Chondrocyte (in vitro differentiated cells): ENCODE measurements at places on chromosomes 4 and X.
A peak's percentile ranks its signal among the peaks of the same experiment; 100 is the strongest.

DNA sequence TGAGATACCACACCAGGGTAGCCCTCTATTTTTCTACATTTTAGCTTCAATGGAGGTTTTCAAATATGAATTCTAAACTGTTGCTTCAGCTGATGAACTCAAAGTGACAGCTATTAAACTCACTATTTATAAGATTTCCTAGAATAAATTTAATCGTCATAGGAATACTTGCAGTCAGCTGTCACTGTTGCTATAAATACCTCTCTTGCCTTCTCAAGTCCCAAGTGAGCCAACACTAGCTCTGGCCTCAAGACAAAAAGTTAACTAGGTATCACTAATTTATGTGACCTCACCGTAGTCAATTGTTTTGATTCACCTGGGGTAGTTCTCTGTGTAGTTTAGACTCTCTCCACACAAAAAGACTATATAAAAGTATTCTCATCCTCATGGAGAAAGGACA, 34.3 kb upstream of the PROM1 start:
- no peak for DNase-seq

- no peak for DNase-seq
Observed at GRCh38 chrX:154011376-154012335, 8.0 kb downstream of the IRAK1 start.

GRCh38 chr4:41747230-41748055, 1.1 kb downstream of the PHOX2B start:
- no peak for DNase-seq

DNA sequence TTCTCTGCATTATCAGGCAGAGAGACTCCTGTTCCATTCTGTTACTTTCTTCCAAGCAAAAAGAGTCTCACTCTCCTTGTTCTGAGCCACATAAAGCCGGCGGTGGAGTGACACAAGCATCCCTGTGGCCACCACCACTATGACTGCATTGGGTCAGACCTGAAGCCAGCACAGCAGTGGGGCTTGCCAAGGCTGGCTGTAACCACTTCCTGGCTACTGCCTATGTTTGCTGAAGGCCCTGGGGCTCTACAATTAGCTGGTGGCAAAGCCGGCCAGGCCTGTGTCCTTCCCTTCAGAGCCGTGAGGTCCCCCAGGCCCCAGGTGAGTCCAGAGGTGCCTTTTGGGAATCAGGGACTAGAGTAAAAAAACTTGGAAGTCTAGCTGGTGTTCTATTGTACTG, 31.8 kb downstream of the PLAC8 start:
- no peak for DNase-seq

DNA sequence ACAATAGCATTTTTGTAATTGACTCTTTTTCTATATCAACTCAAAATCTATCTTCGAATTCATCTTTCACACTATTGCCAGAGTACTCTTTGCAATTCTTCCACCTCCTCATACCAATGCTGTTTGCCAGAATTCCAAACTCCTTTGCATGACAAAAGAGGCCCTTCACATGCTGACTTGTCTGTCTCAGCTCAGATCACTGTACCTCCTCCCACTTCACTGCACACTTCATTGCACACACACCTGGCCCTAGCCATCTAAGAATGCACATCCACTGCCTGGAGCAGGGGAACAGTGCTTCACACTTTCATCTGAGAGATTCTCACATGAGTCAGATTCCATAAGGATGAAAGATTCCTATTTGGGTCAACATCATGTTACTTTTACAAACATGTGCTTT, 56.5 kb downstream of the PRDM5 start:
- DNase-seq = no peak

GRCh38 chrX:154961947-154962346, 60.6 kb downstream of the F8 start:
- DNase-seq = no peak

DNA sequence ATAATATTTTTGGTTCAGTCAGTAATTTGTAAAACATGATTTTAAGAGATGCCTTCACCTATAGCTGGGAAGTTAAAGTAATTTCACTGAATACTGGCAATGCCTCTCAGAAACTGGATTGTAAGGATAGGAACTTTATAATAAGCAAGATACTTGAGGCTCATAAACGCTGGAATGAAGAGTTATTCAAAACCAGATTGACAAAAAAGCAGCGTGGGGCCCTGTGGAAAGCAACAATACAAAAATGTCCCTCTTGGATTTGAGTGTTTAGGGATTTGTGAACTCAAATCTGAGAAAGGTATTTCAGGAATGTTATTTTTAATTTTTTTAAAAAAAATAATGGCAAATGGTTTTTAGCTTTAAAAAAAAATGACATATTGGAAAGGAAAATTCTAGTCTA, 94.6 kb downstream of the ANK2 start:
- no peak for DNase-seq

- no peak for DNase-seq
Observed at GRCh38 chr4:137664416-137664815, 132.1 kb upstream of the PCDH18 start.

GRCh38 chr4:40199999-40200874, 3.4 kb downstream of the RHOH start:
- no peak for DNase-seq

- no peak for DNase-seq
Observed at GRCh38 chr4:146165840-146166239, 9.7 kb upstream of the LSM6 start.

DNA sequence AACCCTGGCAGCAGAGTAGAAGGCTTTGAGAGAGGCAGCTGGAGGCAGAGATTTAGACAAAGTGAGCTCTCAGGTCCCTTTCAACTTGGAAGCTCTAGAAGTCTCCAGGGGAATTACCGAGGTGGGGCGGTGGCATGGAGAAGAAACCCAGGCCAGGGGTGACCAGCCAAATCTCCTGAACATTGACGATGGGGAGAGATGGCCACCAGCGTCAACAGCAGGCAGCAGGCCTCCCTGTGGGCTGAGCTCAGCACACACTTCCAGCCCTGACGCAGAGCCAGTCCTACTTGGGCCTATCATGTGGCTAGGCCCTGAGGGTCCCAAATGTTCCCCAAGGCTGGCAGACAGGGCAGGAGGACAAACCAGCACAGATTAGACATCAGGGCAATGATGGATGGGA, 187.8 kb downstream of the BCOR start:
- peak; percentile 52 for DNase-seq

DNA sequence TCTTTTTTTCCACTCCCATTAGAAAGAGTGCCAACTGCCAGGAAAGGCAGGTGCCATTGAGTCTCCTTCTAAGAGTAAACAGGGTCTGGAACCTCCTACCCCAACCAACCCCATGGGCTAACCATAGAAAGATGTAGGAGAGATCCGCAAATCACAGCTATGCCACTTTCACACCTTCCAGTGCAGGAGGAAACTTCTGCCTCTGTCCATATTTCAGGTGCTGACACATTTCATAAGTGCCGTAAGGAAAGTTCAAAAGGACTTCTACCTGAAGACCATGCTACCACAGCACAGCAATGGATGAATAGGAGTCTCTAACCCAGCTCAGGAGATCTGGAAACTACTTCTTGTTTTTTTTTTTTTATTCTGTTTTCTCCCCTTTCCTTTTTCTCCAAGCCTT, 145.8 kb downstream of the FBXO8 start:
- DNase-seq = no peak

GRCh38 chr4:39353478-39354253, 12.5 kb downstream of the RFC1 start:
- DNase-seq = no peak

GRCh38 chrX:331151-331824, 12.7 kb upstream of the GTPBP6 start:
- DNase-seq = peak; percentile 92

DNA sequence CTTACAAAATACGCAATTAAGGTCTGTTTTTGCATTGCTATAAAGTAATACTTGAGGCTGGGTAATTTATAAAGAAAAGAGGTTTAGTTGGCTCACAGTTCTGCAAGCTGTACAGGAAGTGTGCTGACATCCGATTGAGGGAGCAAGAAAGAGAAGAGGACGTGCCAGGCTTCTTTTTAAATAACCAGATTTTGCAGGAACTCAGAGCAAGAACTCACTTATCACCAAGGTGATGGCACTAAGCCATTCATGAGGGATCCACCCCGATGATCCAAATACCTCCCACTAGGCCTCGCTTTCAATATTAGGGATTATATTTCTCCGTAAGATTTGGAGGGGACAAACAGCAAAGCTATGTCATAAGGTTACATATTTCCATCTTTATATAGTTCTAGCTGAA, 456.7 kb downstream of the GLUD2 start:
- DNase-seq = no peak

GRCh38 chr4:23717528-23718248, 172.2 kb downstream of the PPARGC1A start:
- no peak for DNase-seq

GRCh38 chr4:147994491-147995385, 262.9 kb downstream of the ARHGAP10 start:
- no peak for DNase-seq

DNA sequence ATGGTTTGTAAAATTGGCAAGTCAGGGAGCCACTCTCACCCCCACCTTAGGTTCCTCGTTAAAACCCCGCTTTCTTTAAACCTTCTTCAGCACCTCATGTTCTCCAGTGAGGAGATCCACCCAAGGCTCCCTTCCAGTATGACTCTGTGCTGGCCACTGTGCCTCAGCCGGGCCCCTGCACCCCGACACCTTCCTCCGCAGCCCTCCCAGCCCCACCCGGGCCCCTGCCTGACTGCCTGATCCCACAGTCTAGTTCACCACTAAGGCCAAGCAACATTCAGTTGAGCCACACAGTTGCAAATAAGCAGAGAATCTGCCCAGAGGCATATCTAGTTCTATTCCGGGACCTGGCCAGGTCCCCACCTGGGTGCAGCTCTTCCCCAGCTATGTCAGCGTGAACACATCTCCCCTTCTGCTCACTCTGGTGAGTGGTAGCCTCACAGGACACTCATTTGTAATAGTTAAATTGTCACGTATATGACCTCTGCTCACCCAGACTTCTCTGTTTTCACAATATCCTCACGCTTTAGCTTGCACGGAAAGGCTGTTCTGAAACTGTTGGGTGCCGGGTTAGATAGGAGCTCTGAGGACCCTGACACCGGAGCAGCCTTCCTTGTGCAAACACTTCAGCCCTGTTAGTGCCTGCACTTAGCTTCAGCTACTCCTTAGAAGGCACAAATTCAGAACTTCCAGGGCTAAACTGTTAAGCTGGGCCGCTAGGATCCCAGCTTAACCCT, 146.8 kb downstream of the DCTD start:
- no peak for DNase-seq

- peak; percentile 72 for DNase-seq
Observed at GRCh38 chrX:86047174-86047935, at the start of gene CHM. CHM (minus strand) TSS chrX:86047558; CDS start chrX:86047532, 26 bp downstream.

- DNase-seq = no peak
Observed at GRCh38 chr4:101421386-101421785, 74.1 kb upstream of the PPP3CA start.

GRCh38 chrX:46374371-46374770, 170.8 kb downstream of the ZNF674 start:
- no peak for DNase-seq

DNA sequence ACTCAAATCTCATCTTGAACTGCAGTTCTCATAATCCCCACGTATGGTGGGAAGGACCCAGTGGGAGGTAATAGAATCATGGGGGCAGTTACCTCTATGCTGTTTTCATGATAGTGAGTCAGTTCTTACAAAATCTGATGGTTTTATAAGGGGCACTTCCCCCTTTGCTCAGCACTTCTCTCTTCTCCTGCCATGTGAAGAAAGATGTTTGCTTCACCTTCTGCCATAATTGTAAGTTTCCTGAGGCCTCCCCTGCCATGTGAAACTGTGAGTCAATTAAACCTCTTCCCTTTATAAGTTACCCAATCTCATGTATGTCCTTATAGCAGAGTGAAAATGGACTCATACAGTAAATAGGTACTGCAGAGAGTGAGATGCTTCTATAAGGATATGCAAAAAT, 1050.6 kb upstream of the GRIA3 start:
- no peak for DNase-seq

- DNase-seq = no peak
Observed at GRCh38 chrX:48580662-48581061, 6.4 kb downstream of the RBM3 start.

DNA sequence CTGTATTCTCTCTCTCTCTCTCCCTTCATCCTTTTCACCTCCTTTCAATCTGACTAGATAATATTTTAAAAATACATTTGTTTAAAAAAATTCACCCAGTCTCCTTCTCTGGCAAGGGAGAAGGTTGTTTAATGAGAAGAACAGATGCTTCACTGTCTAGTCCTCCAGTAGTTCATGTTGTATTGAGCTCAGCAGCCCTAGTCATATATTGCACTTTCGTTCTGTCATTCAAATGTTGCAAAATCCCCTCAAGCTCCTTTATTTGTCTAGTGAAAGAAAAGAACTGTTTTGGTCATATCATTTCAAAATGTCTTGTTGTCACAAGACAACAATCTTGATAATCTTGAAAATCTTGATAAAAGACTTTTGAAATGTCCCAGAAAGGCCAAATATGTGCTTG, 248.0 kb downstream of the GALNTL6 start:
- DNase-seq = no peak

- no peak for DNase-seq
Observed at GRCh38 chr4:61583696-61584095, 383.6 kb downstream of the ADGRL3 start.

DNA sequence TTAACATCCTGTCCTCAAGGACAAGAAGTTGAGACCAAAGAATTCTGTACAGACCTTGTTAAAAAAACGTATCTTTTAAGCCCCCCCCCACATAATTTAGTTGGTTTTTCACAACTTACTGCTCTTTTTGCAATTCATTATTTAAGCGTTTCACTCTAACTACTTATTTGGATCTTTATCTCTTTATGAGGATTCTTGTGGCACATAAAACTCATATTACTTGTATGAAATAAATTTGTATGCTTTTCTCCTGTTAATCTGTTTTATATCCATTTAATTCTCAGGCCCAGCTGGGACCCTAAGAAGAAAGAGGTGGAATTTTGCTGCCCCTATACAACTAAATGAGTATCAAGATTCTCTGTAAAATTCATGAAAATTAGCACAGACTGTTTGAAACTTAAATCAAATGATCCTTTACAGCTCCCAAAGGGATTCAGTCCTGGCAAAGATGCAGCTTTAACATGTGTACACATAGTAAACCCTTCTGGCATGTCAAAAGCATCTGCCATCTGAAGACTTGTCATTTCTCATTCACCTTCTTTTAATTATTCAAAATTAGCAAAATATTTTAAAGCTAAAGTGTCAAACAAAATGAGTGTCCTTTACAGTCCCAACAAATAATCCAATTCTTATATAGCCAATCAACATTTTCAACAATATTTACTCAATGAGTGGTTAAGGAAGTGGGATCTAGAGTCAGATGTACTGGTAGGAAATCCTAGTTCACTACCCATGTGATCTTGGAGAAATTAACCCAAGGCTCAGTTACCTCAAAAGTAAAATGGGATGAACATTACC, 17.7 kb downstream of the ARAP2 start:
- no peak for DNase-seq

- DNase-seq = peak; percentile 78
Observed at GRCh38 chr4:8911316-8912088, 39.9 kb upstream of the HMX1 start.

DNA sequence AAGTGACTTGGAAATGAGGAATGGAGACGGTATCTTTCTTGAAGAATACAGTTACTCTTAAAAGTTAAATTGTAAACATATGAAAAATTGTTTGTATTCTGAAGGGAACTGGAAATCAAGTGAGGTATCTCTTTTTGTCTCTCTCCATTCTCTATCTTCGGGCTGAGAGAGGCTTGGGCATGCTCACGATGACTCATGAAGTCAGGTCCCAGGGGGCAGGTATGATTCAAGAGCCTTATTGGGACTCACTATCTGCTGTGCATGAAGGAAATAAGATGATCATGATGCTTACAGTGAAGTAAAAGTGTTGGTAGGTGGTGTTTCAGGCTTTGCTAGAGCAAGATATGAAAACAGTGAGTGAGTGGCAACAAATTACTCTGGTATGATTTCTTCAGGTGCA, 200.4 kb upstream of the PITX2 start:
- no peak for DNase-seq

GRCh38 chrX:152735860-152736511, 2.4 kb downstream of the MAGEA12 start:
- peak; percentile 77 for DNase-seq
